Naive thymus-derived CD8-positive, alpha-beta T cell (primary cell): ENCODE measurements at places on chromosomes 11 and 22. TPM values are rescaled to one million over a fixed set of nuclear protein-coding genes. Genes with fewer than 3 reads are reported as not detected.

PKDREJ gene
- total RNA-seq, result not detected

DNA sequence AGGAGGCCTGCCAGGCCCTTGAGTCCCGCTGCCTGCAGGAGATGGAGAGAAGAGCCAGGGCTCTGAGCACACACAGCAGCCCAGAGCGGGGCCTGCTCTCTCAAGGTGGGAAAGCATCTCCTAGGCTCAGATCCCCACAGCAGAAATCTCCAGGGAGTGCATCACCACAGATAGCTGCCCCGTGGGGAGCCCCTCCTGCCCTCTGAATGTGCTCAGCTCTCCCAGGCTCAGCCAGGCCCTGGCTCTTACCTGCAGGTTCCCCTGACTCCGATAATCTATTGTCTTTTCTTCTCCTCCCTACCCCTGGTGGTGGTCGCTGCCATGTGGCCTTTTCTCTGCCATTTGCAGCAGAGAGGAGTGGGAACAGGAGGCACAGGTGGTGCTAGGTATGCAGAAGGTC, 49.9 kb downstream of the BTG4 start:
- no peak for DNase-seq

SNU13 gene
- 117 TPM for total RNA-seq

IL17REL gene
- not detected for total RNA-seq

- DNase-seq, result no peak
Observed at GRCh38 chr22:44603767-44604166, 98.2 kb upstream of the PRR5 start.

- DNase-seq, result no peak
Observed at GRCh38 chr11:74233683-74234082, 62.6 kb downstream of the PPME1 start.

ABTB2 gene
- 0.81 TPM for total RNA-seq

DNA sequence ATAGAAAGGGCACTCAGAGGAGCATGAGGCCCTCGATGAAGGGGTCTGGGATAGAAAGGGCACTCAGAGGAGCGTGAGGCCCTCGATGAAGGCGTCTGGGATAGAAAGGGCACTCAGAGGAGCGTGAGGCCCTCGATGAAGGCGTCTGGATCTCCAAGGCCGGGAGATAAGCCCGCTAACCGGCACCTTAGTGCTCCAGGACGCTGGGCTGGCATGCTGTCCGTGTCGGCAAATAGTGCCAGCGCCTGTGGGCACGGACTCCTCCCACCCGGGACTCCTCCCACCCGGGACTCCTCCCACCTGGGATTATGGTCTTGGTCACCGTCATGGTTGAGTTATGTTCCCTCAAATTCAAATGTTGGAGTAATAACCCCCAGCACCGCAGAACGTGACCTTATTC, 725.3 kb downstream of the BRD1 start:
- no peak for DNase-seq

DNA sequence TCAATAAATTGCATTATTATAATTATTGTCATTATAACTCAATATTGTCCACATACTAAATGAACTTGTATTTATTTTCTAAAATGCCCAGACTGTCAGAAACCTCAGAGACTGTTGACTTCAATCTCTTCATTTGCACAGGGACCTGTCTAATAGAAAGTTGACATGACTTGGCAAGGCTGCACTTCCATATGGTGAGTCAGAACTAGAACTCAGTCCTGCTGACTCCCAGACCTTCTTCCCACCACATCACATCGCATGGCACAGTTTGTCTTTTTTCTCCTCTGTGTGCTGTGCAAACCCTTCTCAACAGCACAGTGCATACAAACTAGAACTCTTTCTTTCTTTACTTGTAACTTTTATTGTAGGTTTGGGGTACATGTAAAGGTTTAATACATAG, 215.1 kb upstream of the BLID start:
- no peak for DNase-seq

GRCh38 chr22:48093981-48094380, 1331.5 kb downstream of the TBC1D22A start:
- DNase-seq, result no peak

- DNase-seq, result no peak
Observed at GRCh38 chr22:47598864-47599263, 836.4 kb downstream of the TBC1D22A start.

DNA sequence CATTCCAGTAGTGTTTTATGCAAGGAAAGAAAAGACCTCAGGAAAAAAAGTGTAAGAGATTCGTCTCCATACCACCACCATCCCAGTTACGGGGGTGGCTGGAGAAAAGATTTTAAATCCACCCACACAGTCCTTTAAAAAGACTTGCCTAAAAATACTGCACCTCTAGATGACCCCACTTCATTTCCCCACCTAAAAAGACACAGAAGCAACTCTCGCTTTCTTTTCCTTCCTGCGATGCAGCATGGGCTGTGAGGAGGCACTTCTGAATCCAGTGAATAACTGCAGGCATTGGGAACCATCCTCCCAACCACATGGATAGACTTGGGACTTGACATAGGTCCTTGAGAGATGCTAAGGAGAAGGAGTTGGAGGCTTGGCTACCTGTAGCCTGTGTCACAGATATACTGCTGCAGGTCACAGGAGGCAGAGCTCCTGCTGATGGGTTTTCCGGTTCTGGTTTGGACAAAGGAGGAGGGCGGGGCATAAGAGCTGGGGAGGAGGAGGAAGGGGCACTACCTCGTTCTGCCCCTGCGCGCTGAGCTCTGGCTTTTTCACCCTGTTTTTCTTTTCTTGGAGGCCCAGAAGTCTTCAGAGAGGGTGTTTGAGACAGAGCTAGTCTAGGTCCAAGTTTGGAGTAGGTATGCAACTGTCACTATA, 285.9 kb downstream of the NTM start:
- DNase-seq, result no peak

DNA sequence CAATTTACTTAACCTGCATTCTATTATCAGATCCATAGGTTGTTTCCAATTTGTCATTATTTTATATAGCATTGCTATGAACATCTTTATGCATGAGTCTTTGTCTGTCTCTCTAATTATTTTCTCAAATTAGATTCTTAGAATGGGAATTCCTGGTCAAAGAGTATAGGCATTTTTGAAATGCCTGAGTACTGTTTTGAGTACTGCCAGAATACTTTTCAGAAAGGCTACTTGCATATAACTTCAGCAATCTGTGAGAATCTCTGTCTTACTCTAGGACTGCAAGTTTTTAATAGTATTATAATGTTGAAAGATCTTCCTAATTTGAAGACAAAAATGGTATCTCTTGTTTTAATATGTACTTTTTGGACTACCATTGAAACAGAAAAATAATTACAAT, 56.6 kb downstream of the KCNC1 start:
- DNase-seq, result no peak

TSPAN32 gene
- total RNA-seq, result 158 TPM

FIBIN gene
- not detected for total RNA-seq

GRCh38 chr11:44942029-44942955, 8.4 kb downstream of the TP53I11 start:
- no peak for DNase-seq

DNA sequence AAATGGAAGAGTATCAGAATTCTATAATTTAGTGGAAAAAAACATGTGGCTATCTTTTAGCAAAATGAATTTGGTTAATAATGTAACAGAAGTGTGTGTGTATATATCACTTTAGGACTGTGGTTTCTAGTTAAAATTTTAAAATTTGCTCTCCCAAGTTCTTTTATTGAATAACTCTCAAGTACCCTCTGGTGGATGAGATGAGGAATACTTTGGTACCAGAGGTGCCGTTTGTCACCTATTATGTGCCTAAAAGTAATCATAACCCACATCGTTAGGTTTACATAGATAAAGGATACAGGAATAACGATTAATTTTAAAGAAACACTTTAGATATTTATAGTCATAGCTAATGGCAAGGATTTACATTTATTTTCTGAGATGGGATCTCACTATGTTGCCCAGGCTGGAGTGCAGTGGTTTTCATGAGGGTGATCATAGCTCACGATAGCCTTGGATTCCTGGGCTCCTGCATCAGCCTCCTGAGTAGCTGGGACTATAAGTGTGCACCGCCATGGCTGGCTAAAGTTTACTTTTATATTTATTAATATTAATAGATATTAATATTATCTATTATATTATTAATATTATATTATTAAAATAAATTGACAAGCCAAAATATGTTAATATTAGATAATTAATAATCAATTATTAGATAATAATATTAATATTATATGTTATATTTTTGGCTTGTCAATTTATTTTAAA, 66.7 kb upstream of the CAPRIN1 start:
- DNase-seq, result no peak

DNA sequence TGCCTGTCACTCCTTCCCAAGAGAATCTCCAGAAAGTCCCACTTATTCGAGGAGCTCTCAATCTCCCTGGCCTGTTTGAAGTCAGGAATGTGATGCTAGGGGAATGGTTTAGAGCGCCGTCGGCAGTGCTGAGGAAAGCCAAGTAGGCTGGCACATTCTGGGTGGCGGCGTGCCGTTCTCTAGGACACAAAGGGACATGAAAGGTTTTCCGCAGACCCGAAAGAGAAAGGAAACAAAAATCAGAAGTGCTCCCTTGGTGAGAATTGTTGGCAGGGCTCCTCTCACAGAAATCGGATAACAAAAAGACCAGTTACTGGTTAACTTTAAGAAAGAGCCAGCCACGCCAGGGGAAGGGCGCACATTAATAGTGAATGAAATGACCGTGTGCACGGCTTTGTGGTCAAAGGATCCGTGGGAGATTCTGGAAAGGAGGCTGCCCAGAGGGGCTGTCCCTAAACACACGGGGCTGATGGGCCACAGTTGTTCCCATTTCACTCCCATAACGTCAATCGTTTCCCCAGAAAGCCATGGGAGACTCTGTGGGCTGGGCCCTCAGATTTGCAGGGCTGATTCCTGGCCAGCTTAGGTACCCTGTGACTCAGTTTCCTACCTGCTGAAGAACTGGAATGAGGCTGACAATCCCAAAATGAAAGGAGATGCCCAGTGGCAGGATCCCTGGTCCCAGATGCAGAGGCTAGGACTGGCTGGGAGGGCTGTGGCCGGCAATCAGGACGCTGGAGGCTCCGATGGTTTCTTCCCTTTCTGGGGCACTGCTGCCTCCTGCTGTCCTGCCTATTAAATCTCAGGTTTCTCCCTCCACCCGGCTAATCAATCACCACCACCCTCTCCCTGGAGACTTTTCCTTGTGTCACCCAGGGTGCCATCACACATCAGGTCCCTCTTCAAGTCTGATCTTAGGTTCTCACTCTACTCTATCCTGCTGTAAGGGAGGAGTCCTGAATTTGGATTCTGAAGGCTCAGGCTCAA, 82.3 kb downstream of the RCN1 start:
- DNase-seq, result no peak

GRCh38 chr11:763073-763463, 14.2 kb downstream of the GATD1 start:
- DNase-seq, result no peak

OSBP2 gene
- 1.3 TPM for total RNA-seq

GRCh38 chr11:117189941-117190544, 9.1 kb upstream of the TAGLN start:
- DNase-seq, result no peak

- no peak for DNase-seq
Observed at GRCh38 chr11:30583476-30584280, 2.5 kb downstream of the MPPED2 start.
